ENCODE measurements at places on chromosomes 7 and 10. TPM values are rescaled to one million over a fixed set of nuclear protein-coding genes. Genes with fewer than 3 reads are reported as not detected.

- no peak overlapping the region for H3K4me3 ChIP-seq
- H3K36me3 ChIP-seq, result peaks cover 18% of the 10 kb centered on the region
- H3K4me1 ChIP-seq, result peaks cover 10% of the 10 kb centered on the region
- H3K27ac ChIP-seq, result no peak overlapping the region
- DNase-seq, result peak; percentile 82
- no peaks in the 10 kb centered on the region for H3K27me3 ChIP-seq
Measured at GRCh38 chr7:1883834-1884582, 213.9 kb downstream of the ELFN1 start.

DNA sequence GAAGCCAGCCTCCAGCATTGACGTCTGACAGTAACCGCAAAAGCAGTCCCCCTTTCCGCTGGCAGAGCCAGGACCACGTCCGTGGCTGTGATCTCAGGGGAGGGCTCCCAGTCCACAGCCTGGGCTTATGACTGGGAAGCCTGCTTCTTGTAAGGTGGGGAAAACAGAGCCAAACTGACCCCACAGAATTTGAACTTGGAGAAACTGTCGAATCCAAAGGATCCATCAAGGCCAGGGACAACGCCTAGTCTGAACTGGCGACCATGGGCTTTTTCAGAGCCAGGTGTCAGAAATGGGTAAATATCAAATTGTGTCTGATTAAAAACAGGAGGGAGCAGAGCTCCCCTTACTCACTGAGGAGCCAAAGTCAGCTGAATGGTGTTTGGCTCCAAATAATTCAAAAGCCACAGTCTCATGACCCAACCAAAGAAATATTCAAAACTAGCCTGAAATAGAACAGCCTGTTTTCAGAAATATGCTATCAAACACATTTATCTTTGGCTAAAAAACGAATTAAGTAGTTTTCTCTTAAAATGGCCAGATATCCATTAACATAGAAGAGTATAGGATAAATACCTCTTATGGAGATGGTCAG lies 751.4 kb upstream of the GALNT17 start:
- H3K27me3 ChIP-seq, result no peaks in the 10 kb centered on the region
- peaks cover 2% of the 10 kb centered on the region for H3K4me1 ChIP-seq
- no peak for DNase-seq
- H3K4me3 ChIP-seq, result no peak overlapping the region
- H3K27ac ChIP-seq, result no peak overlapping the region

DNA sequence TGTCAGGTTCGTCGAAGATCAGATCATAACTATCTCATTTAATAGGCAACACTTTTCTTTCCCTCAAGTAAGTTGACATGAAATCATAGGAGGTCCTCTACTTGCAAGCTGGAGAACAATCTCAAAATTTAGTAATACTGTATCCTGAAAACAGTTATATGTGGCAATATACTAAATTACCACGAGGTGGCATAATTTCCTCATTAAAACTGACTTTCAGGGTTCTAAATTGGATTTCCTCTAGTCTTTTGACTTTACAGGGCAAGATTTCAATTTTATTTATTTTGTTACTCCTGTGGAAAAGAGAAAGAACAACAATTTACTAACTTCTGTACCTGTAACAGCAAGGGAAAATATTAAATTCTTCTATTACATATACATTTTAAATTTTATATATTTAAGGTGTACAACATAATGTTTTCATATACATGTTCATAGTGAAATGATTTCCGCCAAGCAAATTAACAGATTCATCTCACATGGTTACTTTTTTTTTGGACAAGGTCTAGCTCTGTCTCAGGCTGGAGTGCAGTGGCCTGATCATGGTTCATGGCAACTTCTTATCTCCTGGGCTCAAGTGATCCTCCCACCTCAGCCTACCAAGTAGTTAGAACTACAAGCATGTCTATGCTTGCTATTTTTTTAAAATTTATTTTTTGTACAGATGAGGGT lies 53.4 kb upstream of the CYP2C18 start:
- no peak for DNase-seq
- no peak overlapping the region for H3K4me3 ChIP-seq

CRHR2 gene
- total RNA-seq, result not detected

CCL26 gene
- total RNA-seq, result 2.2 TPM

Measured in endodermal cell (in vitro differentiated cells).